ENCODE measurements at places on chromosomes 7 and 10.
A peak's percentile ranks its signal among the peaks of the same experiment; 100 is the strongest.

- DNase-seq: no peak
These were observed 341.2 kb downstream of the PTPRN2 start for GRCh38 chr7:158246272-158246959.

DNA sequence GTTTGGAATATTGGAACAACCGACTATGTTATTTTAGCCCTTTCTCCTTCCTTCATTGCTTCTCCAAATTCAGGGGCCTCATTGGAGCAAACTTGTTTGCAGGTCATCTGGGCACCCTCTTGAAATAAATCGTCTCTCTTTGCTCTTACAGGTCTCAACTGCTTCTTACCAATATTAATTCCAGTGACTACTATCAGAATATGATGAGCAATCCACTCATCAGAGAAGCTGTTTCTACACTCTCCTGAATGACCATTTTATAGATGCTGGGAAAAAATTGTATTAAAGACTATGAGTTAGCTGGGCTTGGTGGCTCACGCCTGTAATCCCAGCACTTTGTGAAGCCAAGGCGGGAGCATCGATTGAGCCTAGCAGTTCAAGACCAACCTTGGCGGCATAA, 12.5 kb upstream of the HNRNPF start:
- DNase-seq: peak; percentile 29

- DNase-seq: peak; percentile 86
These were observed 24.4 kb downstream of the TMEM273 start for GRCh38 chr10:49163741-49164140.

GRCh38 chr10:21687266-21688008, 153.4 kb downstream of the MLLT10 start:
- DNase-seq: peak; percentile 14

- DNase-seq: peak; percentile 50
These were observed 1086.6 kb upstream of the SORCS1 start for GRCh38 chr10:108250936-108251620.

DNA sequence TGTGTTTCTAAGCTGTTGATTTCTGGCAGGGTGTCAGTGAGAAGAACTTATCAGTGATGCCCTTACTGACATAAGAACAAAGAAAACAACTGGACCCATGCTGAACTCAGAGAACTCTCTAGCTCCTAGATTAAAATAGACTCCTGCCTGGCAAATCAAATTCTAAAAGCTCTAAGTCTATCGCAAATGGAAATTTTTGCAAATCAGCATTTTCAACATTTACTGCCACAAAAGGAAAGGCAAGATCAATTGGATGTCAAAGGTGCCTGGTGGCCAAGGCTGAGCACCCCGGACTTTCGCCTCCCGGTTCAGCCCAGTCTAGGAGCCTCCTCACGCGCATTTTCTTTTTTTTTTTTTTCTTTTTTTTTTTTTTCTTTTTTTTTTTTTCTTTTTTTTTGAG, 251.6 kb downstream of the TCERG1L start:
- DNase-seq: no peak

- DNase-seq: no peak
These were observed 32.0 kb upstream of the NRG3 start for GRCh38 chr10:81843042-81843441.

GRCh38 chr7:1720326-1720725, 50.2 kb downstream of the ELFN1 start:
- DNase-seq: no peak

DNA sequence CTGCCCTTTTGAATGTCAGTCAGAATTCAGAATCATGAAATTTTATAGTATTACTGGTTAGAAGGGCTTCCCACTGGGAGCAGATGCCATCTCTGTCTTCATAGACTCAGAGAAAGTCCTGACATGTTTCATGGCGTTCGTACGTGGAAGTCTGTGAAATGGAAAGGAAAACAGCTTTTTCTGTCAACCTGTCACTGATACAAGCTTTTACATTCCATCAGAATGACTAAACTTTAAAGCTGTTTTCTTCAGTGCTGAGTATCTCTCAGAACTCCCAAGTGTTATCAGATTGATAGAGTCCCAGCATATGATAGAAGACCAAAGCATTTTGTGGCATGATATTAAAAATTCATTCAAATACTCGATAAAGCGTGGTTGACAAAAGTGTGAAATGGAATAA, 726.7 kb upstream of the GALNT17 start:
- DNase-seq: no peak

GRCh38 chr7:29271319-29271658, 76.7 kb downstream of the CHN2 start:
- DNase-seq: no peak

GRCh38 chr7:106485031-106485551, 175.9 kb downstream of the CCDC71L start:
- peak; percentile 97 for DNase-seq

DNA sequence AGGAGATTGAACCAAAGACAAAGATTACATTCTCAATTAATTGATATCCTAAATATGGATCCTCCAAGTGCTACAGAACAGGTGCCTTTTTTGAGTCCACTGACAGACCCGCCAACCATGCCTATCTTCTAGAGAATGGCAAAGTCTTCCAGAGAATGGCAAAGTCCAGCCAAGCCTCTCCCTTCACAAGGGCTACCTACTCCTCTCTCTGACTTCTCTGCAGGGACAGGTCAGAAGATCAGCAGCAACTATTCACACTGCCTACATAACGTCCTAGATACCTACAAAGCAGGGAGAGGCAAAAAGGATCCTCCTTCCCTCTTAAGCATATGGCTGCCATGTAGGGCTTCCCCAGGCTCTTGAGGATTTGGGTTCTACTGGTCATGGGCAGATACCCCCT, 12.4 kb downstream of the UBE2H start:
- no peak for DNase-seq

DNA sequence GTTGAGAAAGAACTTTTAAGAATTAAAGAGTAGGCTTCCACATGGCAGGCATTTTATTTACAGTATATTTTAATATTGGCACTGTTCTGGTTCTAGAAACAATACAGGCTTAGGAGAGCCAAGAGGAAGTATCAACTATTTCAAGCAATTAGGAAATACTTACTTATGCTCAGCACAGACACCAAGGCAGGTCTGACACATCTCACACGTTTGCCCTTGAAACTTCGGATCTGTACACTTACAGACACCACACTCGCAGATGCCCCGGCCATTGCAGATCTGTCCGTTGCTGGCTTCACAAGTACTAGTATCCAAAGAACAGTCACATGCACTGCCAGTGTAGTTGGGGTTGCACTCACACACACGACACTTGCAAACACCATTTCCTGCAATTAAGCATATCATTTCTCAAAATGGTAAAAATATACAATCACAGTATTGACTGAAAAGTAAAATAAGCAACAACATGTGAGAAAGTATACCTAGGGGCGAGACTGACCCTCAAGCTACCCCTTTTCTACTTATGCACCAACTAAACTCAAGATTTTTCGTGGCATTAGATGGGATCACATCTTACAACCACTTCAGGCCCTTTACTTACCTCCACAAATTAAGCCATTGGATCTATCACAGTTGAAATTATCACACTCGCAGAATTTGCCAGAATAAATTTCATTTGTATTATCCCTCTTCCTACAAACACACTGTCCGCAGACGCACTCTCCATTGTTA, 46.6 kb downstream of the ITGB1 start:
- DNase-seq: no peak

- no peak for DNase-seq
These were observed 102.1 kb downstream of the CUX1 start for GRCh38 chr7:101919363-101920115.

DNA sequence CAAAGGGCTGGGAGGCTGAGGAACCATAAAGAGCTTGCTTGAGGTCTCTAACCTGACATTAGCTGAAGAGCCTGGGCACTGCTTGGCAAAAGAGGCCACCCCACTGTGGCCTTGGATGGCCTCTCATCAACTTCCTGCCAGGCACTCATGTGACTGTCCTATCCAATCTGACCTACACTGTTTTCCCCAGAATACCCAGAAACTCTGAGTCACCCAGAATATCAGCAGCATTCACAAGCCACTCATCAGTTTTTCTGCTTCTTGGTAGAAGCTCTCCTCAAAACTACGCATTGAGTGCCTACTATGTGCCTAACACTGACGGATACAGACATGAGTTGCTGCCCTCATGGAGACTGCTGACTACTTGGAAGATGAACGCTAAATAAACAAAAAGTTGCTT, 4.1 kb upstream of the NT5C2 start:
- peak; percentile 81 for DNase-seq

- peak; percentile 62 for DNase-seq
These were observed 24.3 kb downstream of the TECTB start for GRCh38 chr10:112307358-112308124.

- DNase-seq: no peak
These were observed 15.4 kb downstream of the TMEM270 start for GRCh38 chr7:73876361-73876760.

DNA sequence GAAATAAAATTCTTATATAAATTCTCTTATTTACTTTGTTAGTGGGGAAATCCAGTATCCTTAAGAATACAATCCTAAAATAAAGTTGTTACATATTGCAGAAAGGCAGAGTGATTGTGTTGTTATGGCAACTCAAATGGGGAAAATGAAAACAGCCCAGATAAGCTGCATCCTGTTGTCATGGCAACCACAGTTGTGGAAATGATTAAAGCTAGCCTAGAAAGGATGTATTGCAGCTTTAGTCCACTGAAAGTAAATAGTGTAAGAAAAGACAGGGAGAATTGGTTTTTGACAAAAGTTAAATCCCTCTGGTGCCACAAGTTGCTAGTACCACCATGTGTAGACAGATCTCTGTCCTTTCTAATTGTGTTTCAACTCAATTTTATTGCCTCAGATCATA, 43.2 kb downstream of the BTRC start:
- DNase-seq: peak; percentile 44

GRCh38 chr7:28348636-28349035, 63.7 kb upstream of the CREB5 start:
- no peak for DNase-seq

GRCh38 chr7:93031795-93032194, 86.0 kb downstream of the SAMD9 start:
- DNase-seq: no peak

- DNase-seq: no peak
These were observed 31.5 kb downstream of the PIK3AP1 start for GRCh38 chr10:96688789-96689188.

- DNase-seq: peak; percentile 6
These were observed 52.9 kb downstream of the CYP2C9 start for GRCh38 chr10:94991243-94991888.

GRCh38 chr7:34240417-34240816, 335.1 kb downstream of the BMPER start:
- no peak for DNase-seq

GRCh38 chr10:118116715-118117449, 70.1 kb upstream of the RAB11FIP2 start:
- no peak for DNase-seq

DNA sequence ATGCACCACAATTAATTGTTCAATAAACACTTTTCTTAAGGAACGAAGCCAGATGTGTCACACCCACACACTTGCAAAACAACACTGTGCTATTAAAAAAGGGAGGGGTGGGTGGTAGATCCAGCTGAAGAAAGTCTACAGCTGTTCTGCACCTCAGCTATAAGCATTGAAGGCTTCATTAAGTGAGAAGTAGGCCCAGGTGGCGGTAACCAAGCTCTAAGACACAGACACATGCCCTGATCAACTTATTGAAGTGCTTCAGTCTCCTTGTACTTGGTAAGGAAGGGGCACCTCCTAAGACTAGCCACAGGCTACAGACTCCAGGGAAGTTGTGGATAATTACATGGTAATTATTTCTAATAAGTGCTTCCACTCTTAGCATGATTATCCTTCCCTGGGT, 4.5 kb upstream of the CPVL start:
- no peak for DNase-seq

DNA sequence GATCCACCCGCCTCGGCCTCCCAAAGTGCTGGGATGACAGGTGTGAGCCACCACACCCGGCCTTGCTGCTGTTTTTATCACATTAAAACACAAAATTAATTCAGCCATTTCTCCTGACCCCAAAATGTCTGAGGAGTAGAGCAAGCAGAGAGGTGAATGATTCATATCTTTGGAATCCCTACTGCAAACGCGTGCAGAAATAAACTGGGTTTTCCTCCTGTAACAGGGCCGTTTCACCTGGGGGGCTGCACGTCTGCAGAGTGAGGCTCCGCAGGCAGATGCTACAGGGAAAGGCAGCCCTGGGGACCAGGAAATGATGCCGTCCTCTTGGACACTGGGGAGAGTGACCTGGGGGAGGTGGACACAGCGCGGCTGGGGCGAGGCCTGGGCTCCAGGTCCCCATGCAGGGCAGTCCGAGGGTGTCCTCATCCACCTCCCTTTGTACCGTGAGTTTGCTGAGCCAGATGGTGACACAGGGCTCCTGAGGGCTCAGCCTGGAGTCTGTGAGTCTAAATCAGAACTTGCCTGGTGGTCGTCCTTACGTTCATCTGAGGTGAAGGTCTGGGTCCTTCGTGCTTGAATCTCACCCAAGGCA, 41.9 kb downstream of the PDGFA start:
- DNase-seq: no peak

GRCh38 chr7:53661645-53662217, 626.3 kb downstream of the POM121L12 start:
- DNase-seq: no peak

- DNase-seq: no peak
These were observed 11.9 kb upstream of the INPP5F start for GRCh38 chr10:119713744-119714483.

DNA sequence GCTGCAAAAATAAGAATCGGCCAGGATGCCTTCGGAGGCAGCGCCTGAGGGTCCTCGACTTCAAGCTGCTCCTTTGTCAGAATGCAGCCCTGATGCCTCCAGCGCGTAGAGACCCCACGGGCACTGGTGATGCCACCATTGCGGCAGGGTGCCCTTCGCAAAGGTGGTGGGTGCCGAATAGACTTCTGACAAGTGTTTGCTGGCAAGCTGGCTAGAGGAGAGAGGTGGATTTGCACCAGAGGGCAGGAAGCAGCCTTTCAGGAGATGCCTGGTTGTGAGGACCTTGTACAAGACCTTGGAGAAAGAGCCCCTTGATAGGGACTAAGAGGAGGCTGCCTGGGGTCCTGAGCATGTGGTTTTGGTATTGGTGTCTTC, 103.2 kb upstream of the PPIF start:
- no peak for DNase-seq

DNA sequence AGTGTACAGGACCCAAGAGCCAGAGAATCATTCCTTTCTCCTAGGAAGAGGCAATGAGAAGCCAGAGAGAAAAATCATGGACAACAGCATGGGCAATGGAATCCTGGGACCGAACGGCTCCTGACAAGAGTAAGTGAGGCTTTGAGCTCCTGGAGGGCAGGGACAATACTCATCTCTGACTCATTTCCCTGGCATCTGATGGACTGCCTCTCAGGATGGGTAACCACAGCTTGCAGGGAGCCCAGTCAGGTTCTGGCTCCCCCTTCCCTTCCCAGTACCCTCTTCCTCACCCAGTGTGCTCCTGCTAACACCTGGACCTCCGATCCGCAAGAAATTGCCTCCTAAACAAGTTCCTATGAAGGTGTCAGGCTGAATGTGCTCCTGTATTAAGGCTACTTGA, 51.2 kb upstream of the SORCS3 start:
- peak; percentile 42 for DNase-seq

Data from HCEC 1CT (cell line).